Fibroblast of skin of right quadriceps (primary cell): ENCODE measurements at places on chromosomes 3 and 15.

GRCh38 chr3:134211797-134212196, 38.9 kb downstream of the RYK start:
- DNase-seq = peak; percentile 51

- peak; percentile 71 for DNase-seq
Measured at GRCh38 chr3:113898892-113899291, 48.9 kb upstream of the ZDHHC23 start.

- DNase-seq = no peak
Measured at GRCh38 chr3:127071597-127072001, 88.7 kb downstream of the PLXNA1 start.

GRCh38 chr3:192675958-192676649, 51.2 kb downstream of the FGF12 start:
- DNase-seq = no peak

DNA sequence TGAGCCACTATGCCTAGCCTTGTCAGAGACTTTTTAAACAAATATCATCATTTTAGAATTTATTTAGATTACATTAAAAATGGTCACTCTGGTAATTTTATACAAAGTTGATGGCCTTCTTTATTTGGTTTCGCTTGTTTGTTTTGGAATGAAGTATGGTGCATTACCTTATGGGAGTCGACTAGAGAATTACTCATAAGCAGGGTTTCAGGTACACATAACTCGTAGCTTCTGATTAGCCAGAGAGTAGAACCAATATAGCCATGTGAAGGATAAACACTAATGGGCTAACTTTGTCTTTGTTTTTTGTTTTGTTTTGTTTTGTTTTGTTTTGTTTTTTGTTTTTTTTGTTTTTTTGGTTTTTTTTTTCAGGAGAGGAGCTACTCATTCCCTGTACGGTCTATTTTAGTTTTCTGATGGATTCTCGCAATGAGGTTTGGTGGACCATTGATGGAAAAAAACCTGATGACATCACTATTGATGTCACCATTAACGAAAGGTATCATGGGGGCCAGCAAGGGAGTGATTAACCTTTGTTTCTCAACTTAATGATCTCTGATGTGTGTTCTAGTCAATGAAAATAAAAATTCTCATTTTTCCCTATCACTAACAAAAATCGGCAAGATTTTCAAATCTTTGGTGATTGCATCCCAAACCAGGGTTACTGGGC, 113.2 kb downstream of the IL1RAP start:
- no peak for DNase-seq

GRCh38 chr3:32297366-32297765, 58.9 kb downstream of the CMTM8 start:
- DNase-seq = no peak

- DNase-seq = peak; percentile 63
Measured at GRCh38 chr3:24773798-24774197, 279.1 kb upstream of the THRB start.

DNA sequence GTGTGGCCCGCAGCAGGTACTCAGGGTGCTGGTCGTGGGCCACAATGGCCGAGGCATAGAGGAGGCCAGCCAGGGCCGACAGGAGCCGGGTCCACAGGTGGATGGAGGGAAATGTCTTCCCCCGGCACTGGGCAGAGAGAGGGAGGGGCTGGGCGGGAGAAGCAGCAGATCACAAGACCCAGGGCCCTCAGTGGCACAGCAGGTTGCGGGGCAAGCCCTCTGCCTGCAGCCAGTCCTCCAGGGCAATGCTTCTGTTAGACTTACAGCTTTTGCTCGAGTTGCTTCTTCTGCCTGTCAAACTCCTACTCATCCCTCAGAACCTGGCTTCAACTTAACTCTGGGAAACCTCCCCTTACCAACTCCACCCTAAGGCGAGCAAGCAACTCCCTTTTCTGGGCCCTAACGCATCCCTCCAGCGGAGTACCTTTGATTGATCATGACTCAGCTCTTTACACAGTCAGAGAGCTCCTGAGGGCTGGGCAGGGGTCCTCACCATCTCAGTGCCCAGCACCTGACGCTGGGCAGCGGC, 16.0 kb downstream of the TMEM44 start:
- DNase-seq = no peak

DNA sequence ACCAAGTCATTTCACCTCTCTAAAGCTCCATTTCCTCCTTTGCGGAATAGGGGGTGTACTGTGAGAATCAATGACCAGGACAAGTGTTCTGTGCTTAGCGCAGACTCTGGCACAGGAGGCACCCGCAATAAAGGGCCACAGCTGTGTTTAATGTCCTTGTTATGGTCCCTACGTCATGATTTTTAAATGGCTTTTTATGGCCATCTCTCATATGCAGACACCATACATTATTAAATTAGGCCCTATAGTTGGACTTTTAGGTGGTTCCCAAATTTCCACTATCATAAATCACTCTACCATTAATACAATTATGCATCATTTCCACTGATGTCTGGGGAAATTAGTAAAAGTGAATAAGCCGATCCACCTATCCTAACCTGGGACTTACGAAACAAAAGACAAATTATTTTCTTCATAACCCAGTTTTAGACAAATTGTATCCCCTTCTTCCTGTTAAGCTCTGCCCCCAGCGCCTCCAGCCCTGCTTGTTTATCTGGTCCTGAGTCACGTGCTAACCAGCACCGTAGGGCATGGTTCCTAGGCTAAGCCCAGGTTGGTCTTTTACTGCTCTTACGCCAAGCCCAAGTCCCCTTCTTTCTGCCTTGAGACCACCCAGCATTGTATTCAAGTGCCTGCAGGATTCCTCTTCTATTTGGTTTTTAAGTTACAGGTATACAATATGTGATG, 278.3 kb downstream of the SHQ1 start:
- no peak for DNase-seq

GRCh38 chr3:134600206-134600605, 50.6 kb downstream of the KY start:
- no peak for DNase-seq

DNA sequence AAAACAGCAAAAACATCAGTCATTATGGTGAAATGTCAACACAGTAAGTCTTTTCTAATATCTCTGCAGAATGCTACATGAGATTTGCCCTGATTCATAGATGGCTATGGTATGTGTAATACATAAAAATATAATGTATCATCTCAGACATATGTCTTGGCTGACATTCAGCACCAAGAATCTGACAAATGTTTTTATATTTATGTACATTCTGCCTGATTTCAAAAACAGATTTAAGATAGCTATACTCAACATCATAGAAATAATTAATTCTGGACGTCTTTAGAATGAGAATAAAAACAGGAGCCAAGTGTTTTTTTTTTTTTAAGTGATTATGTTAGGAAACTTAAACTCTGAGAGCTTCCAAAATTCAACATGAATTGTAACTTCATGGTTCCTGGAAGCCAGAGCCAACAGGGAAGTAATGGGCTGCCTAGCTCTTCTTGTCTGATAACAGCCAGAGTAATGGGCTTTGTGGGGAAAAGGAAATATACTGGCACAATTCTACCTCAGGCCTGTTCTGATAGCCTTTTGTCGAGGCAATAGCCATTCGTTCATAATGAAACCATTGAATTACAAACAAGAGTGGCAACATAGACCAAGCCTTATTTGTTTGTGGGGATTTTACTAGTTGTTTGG, 184.4 kb downstream of the VGLL4 start:
- DNase-seq = peak; percentile 92

- DNase-seq = peak; percentile 21
Measured at GRCh38 chr3:42763021-42763420, 10.0 kb downstream of the CCDC13 start.

GRCh38 chr15:44584162-44584749, 47.3 kb downstream of the EIF3J start:
- DNase-seq = peak; percentile 11

DNA sequence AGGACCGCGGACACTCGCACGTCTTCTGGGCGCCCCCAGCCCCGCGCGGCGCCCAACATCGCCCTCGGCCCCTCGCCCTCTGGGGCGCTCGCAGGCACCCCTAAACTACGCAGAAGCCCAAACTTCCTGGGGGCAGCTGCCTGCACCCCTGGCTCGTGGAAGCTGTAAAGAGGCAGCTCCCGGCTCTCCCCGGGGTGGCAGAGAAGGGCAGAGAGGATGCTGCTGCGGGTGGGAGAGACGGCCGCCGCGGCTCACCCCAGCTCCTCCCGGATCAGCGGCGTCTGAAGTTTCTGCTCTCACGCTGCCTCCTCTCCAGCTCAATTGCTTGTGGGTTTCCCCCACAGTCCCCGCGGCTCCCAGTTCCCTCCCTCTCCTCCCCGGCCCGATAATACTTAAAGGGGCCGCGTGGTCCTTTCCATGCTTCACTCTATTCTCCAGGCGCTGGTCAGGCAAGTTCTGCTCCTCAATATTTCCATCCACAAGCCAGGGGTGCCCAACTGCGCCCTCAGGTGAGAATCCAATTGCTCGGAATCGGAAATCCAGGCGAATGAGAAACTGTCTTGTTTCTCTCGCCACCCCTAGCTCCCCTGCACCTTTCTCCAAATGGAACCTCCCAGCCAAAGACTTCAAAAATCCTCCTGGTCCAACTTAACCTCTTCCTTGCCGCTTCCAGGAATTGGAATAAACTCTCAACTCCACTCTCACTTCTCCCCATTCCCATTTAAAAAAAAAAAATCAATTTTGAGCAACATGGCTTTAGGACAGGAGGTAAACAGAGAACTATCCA, 748.5 kb downstream of the ROBO1 start:
- DNase-seq = peak; percentile 93

DNA sequence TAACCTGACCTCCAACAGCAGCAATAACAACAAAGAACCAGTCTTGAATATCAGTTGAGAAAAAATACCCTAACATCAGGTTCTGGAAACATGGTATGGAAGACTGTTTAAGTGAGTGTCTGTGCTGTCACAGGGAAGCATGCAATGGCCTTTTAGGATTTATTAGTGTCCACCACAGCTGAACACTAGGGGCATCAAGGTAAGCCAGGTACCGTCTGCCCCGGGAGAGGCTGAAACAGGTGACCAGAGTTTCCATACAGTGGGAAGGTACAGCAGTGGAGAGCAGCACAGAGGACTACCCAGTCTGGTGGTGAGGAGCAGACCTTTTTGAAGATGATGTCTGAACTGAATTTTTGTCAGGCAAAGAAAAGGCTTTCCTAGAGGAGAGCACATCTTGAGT, 18.4 kb downstream of the ZDHHC23 start:
- no peak for DNase-seq

DNA sequence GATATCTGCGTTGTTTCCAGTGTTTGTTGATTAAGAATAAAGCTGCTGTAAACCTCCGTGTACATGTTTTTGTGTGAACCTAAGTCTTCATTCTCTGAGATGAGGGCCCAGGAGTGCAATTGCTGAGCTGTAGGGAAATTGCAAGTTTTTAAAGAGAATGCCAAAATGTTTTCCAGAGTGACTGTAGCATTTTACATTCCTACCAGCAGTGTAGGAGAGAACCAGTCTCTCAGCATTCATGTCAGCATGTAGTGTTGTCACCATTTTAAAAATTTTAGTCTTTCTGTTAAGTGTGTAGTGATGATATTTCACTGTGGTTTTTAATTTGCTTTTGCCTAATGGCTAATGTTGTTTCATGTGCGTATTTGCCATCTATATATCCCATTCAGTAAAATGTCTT, 3.4 kb upstream of the MGLL start:
- DNase-seq = no peak

- peak; percentile 76 for DNase-seq
Measured at GRCh38 chr15:55846116-55846707, 103.3 kb upstream of the PRTG start.

DNA sequence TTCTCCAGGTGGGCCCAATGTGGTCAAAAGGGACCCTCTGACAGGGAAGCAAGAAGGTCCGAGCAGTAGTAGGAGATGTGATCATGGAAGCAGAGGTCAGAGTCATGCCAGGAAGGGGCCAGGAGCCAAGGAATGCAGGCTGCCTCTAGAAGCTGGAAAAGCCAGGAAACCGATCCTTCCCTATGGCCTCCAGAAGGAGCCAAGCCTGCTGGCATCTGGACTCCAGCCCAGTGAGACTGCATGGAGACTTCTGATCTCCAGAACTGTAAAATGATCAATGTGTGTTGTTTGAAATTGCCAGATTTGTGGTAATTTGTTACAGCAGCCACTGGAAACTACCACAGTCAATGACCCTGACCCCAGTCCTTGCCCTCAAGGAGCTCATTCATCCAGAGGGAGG, 56.8 kb upstream of the SPATA12 start:
- no peak for DNase-seq
